H9 (cell line): ENCODE measurements at places on chromosomes 13 and 19. TPM values are rescaled to one million over a fixed set of nuclear protein-coding genes. Genes with fewer than 3 reads are reported as not detected.

DNA sequence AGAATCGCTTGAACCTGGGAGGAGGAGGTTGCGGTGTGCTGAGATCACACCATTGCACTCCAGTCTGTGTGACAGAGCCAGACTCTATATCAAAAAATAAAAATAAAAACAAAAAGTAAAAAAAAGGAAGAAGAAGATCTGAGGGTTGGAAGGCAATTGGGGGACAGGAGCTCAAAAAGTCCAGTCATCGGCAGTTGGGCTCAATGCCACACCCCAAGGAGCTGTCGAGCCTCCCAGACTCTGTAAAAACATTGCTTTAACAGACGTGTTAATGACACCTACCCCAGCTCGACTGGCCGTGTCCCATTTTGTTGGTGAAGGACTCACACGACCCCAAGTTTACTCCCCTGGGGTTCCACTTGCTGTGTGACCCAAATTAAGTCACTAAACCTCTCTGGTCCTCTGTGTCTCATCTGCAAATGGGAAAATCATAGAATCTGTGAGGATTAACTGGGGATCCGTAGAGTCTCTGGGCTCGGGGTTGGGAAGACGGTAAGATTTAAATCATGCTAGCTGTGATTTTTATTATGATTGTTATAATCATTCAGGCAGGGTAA lies 7.0 kb downstream of the GNA15 start:
- no peak overlapping the region for H3K4me3 ChIP-seq
- no peaks in the 10 kb centered on the region for H3K27me3 ChIP-seq
- no peaks in the 10 kb centered on the region for H3K4me1 ChIP-seq
- H3K27ac ChIP-seq, result no peak overlapping the region
- H3K36me3 ChIP-seq, result no peaks in the 10 kb centered on the region

GRCh38 chr13:30552567-30552966 lies 65.2 kb upstream of the USPL1 start:
- H3K36me3 ChIP-seq, result no peaks in the 10 kb centered on the region
- no peak for DNase-seq
- no peak overlapping the region for H3K27ac ChIP-seq
- no peaks in the 10 kb centered on the region for H3K27me3 ChIP-seq
- H3K4me3 ChIP-seq, result no peak overlapping the region

CD22 gene
- not detected in 2 replicates for total RNA-seq

DNA sequence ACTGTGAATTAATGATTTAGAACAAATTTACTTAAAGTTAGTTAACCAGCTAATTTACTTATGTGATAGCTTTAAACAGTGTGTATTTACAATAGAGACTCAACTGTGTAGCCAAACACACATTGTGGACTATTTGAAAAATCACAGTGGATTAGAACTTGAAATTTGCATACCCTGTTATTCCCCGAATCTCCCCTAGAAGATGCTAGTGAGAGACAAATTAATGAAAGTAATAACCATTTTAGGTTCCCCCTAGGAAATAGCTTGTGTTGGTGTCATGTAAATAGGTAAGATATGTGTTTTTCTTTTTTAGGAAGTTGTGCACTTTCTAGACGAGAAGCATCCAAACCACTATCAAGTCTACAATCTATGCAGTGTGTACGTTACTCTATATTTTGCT lies 98.5 kb downstream of the C1QTNF9 start:
- H3K27me3 ChIP-seq, result no peaks in the 10 kb centered on the region
- no peaks in the 10 kb centered on the region for H3K36me3 ChIP-seq
- no peaks in the 10 kb centered on the region for H3K4me1 ChIP-seq
- H3K27ac ChIP-seq, result no peak overlapping the region
- no peak overlapping the region for H3K4me3 ChIP-seq

SLC44A2 gene
- total RNA-seq, result 111 and 121 TPM in 2 replicates

IGFL2 gene
- total RNA-seq, result not detected in 2 replicates

GRCh38 chr19:13118424-13119193 lies 545 bp downstream of the NACC1 start:
- H3K27me3 ChIP-seq, result no peaks in the 10 kb centered on the region
- peak overlapping the region; percentile 82 for H3K4me3 ChIP-seq
- peak; percentile 96 for DNase-seq
- H3K36me3 ChIP-seq, result peaks cover 10% of the 10 kb centered on the region; the same call in 2 of the 3 replicates

GRCh38 chr19:13063461-13064091 lies 39.1 kb downstream of the LYL1 start:
- DNase-seq, result no peak
- H3K4me1 ChIP-seq, result peaks cover 3% of the 10 kb centered on the region; the same call in 1 of the 2 replicates
- H3K27me3 ChIP-seq, result peaks cover 23% of the 10 kb centered on the region

- no peak overlapping the region for H3K27ac ChIP-seq
- H3K27me3 ChIP-seq, result no peaks in the 10 kb centered on the region; the same call in 1 of the 2 replicates
- H3K4me3 ChIP-seq, result peak overlapping the region; percentile 74
- no peak for DNase-seq
Measured at GRCh38 chr19:9622531-9622930, 1.5 kb upstream of the ZNF561 start.

DNA sequence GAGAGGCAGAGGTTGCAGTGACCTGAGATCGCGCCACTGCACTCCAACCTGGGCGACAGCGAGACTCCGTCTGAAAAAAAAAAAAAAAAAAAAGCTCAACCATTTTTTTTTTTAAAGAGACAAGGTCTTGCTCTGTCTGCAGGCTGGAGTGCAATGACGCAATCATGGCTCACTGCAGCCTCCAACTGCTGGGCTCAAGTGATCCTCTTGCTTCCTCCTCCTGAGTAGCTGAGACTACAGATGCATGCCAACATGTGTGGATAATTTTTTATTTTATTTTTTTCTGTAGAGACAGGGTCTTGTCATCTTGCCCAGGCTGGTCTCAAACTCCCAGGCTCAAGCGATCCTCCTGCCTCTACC lies 10.3 kb downstream of the EHD2 start:
- DNase-seq, result no peak
- no peaks in the 10 kb centered on the region; the same call in 1 of the 2 replicates for H3K4me1 ChIP-seq
- H3K27me3 ChIP-seq, result no peaks in the 10 kb centered on the region

PSG6 gene
- total RNA-seq, result not detected in 2 replicates

PRTN3 gene
- 0.31 TPM in 1 of 2 replicates, not detected in the other for total RNA-seq

SIGLECL1 gene
- total RNA-seq, result not detected in 2 replicates

KIR3DL1 gene
- total RNA-seq, result not detected in 2 replicates

DNA sequence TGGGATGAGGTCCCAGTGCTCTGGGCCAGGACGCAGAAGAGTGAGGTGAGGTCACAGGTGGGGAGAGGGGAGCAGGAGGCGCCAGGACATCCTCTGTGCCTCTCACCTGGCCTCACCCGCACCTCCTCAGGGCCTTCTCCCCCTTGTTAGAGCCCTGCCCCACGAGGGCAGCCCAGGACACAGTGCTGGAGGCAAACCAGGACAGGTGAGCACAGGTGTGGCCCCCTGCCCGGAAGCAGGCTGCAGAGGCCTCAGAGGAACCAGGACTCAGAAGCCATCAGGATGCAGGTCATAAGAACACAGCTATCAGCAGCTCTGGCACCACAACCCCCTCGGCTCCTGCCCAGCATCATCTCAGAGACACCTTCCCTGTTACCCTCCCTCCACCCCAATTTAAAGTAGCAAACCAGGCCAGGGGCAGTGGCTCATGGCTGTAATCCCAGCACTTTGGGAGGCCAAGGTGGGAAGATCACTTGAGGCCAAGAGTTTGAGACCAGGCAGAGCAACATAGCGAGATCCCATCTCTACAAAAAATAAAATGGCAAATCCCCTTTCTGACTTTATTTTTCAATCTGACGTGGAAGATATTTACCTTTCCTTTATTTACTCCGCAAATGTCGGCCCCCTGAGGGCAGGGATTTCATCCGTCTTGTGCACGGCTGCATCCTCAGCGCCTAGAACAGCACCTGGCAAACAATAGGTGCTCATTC lies at the start of gene CEACAM16:
Gene CEACAM16, plus strand, starts transcription at position 660 of the 710 bp plus-strand sequence. CDS start 2,306 bp downstream, outside the sequence.
- no peaks in the 10 kb centered on the region for H3K4me1 ChIP-seq
- H3K27me3 ChIP-seq, result no peaks in the 10 kb centered on the region
- no peaks in the 10 kb centered on the region for H3K36me3 ChIP-seq
- no peak within 1 kb of the TSS for H3K4me3 ChIP-seq
- no peak within 1 kb of the TSS for H3K27ac ChIP-seq

- no peak overlapping the region for H3K27ac ChIP-seq
- H3K4me3 ChIP-seq, result no peak overlapping the region
- no peaks in the 10 kb centered on the region for H3K4me1 ChIP-seq
- DNase-seq, result no peak
- H3K36me3 ChIP-seq, result no peaks in the 10 kb centered on the region
Measured at GRCh38 chr13:109945206-109945960, 159.0 kb upstream of the IRS2 start.

GRCh38 chr13:88107570-88107969 lies 436.4 kb downstream of the SLITRK5 start:
- no peaks in the 10 kb centered on the region for H3K27me3 ChIP-seq
- no peak for DNase-seq
- H3K27ac ChIP-seq, result no peak overlapping the region
- no peaks in the 10 kb centered on the region for H3K36me3 ChIP-seq
- no peak overlapping the region for H3K4me3 ChIP-seq
- no peaks in the 10 kb centered on the region for H3K4me1 ChIP-seq

KLK3 gene
- not detected in 2 replicates for total RNA-seq

RAX2 gene
- total RNA-seq, result not detected in 2 replicates

DNA sequence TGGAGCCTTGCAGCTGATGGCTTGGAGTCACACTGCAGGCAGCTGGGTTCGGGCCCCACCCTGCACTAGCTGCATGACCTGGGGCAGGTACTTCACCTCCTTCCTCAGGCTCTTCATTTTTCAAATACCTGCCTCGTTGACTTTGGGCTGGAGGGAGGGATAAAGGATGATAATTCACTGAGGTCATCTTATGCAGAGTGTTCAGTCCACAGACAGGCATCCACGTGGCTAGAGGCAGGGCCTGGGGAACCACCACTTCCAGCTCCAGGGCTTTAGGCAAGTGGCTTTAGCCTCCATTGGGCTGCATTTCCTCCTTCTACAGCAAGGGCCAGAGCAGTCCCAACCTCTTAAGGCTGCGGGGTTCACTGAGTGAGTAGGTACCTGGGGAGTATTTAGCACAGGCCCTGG lies 84.8 kb downstream of the SIPA1L3 start:
- peaks cover 16% of the 10 kb centered on the region; the same call in 1 of the 2 replicates for H3K4me1 ChIP-seq
- H3K4me3 ChIP-seq, result no peak overlapping the region
- no peak for DNase-seq
- H3K36me3 ChIP-seq, result no peaks in the 10 kb centered on the region; the same call in 2 of the 3 replicates

GRCh38 chr13:40916207-40916998 lies 102.7 kb downstream of the ELF1 start:
- DNase-seq, result no peak
- no peaks in the 10 kb centered on the region for H3K36me3 ChIP-seq
- no peaks in the 10 kb centered on the region for H3K4me1 ChIP-seq
- H3K4me3 ChIP-seq, result no peak overlapping the region
- H3K27ac ChIP-seq, result no peak overlapping the region

CD209 gene
- total RNA-seq, result not detected in 2 replicates

DNA sequence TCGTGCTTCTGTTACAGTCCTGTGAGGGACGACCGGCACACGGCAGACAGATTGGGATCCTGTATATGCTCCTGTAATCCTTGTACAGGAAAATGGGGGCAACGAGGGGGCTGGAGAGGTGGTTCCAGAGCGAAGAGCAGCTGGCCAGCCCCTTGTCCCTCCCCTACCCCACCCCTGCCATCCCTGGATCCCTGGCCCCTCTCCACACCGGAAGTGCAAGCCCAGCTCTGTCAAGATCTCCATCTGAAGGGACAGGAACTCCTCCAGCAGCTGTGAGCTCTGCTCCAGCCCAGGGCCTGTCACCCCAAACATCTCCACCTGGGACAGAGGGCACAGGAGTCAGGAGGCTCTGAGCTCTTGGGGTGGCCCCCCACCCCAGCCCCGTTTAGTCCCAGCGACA lies 5.5 kb upstream of the CCER2 start:
- DNase-seq, result no peak
- peaks cover 12% of the 10 kb centered on the region; the same call in 2 of the 3 replicates for H3K36me3 ChIP-seq
- H3K27ac ChIP-seq, result no peak overlapping the region
- H3K4me3 ChIP-seq, result no peak overlapping the region
- H3K27me3 ChIP-seq, result no peaks in the 10 kb centered on the region

GRCh38 chr13:31192306-31192705 lies 7.5 kb upstream of the B3GLCT start:
- H3K27ac ChIP-seq, result no peak overlapping the region
- no peaks in the 10 kb centered on the region for H3K36me3 ChIP-seq
- DNase-seq, result no peak
- H3K4me3 ChIP-seq, result no peak overlapping the region

GRCh38 chr13:34124666-34125306 lies 306.8 kb downstream of the RFC3 start:
- no peak overlapping the region for H3K27ac ChIP-seq
- no peaks in the 10 kb centered on the region for H3K27me3 ChIP-seq
- H3K4me3 ChIP-seq, result no peak overlapping the region
- DNase-seq, result no peak
